NB4 (cell line): ENCODE measurements at places on chromosomes 5 and 9.

DNA sequence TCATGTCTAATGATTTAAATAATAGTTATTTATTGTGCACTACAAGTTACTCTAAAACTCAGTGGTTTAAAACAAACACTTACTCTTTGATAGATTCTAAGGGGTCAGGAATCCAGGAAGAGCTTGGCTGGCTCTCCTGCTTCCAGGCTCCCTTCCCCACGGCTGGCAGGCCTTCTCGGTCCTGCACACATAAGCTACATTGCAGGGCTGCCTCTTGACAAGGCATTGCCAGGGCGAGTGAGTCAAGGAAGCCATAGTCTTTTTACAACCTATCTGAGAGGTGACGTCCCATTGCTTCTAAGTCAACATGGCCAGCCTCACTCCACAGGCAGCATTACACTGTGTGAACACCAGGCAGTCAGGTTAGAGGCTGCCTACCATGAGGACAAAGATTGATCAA, 119.8 kb downstream of the AUH start:
- DNase-seq: no peak

GRCh38 chr5:62312674-62313073, 6.7 kb downstream of the KIF2A start:
- DNase-seq: no peak

GRCh38 chr9:109411069-109411761, 86.9 kb downstream of the PTPN3 start:
- peak; percentile 84 for DNase-seq

GRCh38 chr5:17406423-17406838, 91.6 kb upstream of the TAF11L2 start:
- DNase-seq: no peak

GRCh38 chr5:98763001-98763630, 10.3 kb upstream of the RGMB start:
- no peak for DNase-seq

- DNase-seq: no peak
Measured at GRCh38 chr9:18327121-18327520, 146.8 kb upstream of the ADAMTSL1 start.

- no peak for DNase-seq
Measured at GRCh38 chr9:8733131-8733954, 933.8 kb upstream of the DMAC1 start.

DNA sequence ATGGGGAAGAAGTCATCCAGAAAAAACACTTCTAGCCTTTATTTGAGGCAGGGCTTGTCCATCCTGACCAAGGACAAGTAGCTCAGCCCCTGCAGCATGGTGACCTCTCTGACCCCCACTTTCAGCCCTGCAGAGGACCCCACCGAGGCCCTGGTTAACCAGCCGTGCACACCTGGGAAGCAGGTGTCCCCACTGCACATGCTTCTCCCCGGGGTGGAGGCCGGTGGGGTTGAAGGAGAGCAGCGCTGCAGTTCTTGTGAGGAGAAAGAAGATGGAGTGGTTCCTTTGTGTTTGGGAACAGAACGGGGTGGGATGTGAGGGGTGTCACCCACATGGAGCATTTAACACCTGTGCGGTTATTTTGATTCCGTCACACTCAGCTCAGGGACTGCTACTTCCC, 21.1 kb upstream of the ZBTB34 start:
- no peak for DNase-seq

DNA sequence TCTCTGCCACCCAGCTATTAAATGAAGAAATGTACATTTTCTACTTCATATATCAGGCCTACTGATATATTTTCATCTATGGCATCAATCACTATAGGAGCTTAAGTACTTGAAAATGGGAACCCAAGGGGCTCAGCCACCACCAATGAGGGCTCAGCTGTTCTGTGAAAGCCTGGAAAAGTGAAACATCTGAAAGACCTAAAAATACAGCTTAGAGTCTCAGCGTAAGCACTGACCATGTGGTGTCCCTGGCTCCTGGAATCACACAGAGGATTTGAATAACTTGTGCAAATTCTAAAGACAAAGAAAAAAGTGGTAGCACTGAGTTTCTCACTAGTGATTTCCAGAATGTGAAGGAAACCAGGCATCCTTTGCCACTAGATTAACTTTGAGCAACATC, 64.5 kb downstream of the PTPRD start:
- no peak for DNase-seq

GRCh38 chr9:1034271-1034670, 15.9 kb upstream of the DMRT2 start:
- DNase-seq: no peak

DNA sequence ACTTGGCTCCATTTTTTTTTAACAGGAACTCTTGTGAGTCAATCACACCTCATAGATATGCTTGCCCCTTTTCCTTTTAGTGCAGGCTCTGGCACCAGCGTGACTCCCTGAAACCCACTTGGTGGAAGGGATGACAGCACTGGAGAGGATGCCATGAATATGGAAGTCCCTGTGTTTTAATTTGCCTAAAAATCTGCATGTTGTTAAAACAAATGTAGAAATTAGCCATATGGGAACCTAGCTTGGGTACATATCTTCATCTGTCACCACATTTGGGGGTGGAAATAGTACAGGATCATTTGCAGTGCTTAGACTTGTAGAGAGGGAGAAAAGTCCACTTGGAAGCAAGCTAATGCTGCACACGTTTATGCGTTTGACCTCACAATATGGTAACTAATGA, 179.0 kb downstream of the EBF1 start:
- no peak for DNase-seq

DNA sequence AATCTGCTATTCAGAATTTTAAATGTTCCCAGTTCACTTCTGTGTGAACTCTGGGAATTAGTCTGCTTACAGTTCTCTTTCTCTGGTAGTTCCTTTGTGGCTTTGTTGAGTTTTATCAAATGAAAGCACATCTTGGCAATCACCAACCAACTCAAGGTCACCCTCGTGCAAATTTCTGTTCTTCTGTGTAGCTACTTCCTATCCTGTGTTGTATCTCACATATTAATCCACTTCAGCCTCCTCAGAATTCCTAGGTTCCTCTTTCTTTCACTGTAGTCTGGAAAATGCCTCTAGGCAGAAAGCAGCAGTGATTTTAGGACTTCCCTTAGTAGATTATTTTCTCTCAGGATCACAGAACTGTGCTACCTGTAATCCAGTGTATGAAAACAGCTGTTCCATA, 100.3 kb downstream of the AUH start:
- DNase-seq: no peak

GRCh38 chr5:152861231-152861630, 456.2 kb upstream of the NMUR2 start:
- DNase-seq: no peak

- DNase-seq: no peak
Measured at GRCh38 chr9:98222885-98223691, 30.7 kb upstream of the CORO2A start.

- DNase-seq: no peak
Measured at GRCh38 chr9:132923346-132923902, 21.0 kb downstream of the TSC1 start.

GRCh38 chr9:35044071-35044470, 28.4 kb downstream of the VCP start:
- DNase-seq: no peak

DNA sequence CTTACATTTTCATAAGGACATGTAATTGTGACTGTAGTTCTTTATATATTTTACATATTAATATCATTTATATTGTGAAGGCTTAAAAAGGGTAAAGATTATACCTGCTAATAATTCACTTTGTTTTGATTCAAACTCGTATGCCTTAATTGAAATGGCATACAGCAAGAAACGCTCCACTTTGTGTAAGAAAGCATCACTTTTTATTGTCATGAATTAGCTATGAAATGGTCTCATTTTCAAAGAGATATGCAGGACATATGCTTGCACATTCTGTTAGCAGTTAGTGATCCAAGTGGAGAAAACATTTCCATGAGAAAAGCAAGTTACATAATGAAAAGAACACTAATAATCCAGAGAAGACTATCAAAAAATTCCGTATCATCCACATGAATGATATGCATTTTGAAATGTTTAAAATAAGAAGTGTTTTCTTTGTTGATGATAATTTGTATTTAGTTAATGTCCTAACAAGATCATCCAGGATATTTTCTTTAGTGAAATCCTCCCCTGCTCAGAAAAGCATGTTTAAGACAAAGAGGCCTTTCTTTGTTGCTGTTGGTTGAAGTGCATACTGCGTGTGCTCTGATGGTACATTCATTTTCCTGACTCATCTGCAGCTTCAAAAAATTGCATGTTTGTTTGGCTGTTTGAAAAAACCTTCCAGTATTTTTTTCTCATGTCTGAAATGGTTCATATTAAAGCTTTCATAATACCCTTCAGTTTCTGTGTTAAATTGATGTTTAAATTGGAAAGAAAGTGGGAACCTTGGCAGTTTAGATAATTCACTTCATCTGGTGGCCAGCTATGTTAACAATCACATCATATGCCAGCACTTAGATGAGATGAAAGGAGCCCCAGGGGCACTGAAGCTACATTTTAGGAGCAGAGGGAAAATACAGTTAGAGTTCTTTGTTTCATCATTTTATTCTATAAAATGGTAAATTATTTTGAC, 242.2 kb downstream of the CSNK1G3 start:
- no peak for DNase-seq

- DNase-seq: peak; percentile 87
Measured at GRCh38 chr5:151051066-151051930, 29.5 kb downstream of the TNIP1 start.

DNA sequence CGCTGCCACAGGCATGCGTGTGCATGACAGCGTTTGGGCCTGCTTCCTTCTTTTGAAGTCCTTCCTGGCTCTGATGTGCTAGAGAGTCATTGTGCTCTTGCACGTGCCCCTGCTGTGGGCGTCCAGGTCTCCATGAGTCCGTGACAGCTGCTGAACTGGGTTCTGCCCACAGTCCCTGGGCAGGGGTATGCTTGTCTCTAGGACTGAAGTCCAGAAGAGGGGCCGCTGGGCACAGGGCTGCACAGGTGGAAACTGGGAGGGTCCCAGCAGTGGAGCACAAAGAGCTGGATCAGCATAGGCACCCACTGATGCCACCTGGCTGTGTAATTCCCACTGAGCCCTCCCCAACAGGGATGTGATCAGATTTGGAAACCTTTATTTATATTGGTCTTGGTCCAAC, 169.4 kb downstream of the IRX2 start:
- DNase-seq: no peak

GRCh38 chr9:120676767-120677402, 37.4 kb downstream of the MEGF9 start:
- DNase-seq: peak; percentile 22

DNA sequence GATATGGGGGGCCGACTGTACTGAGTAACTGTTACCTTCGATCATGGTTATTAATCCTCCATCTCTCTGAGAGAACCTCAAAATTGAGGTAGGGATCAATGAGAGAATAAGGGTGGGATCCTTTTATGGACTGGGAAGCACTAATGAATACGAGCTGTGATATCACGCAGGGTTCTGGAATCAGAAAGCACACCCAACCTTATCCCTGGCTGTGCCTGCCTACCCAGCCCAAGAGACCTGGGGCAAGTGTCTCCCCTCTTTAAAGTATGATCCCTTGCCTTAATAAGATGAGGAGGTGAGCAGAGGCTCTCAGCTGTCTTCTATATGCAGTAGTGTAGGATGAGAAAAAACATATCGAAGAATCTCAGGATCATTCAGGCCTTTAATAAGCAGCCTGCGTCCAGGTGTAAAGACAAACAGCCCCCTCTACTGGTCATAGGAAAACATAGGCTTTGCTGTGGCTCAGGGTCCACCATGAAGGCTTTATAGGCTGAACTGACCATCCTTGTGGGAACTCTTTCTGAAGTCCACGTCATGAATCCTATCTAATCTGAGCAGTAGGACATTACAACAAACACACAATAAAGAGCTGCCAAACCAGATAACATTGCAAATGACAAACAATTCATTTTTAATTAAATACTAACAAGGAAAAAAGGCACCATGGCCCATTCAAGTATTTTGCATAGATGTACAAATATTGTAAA, 16.8 kb downstream of the NIPAL4 start:
- peak; percentile 67 for DNase-seq

GRCh38 chr9:89603767-89604665, 796 bp upstream of the GADD45G start:
- DNase-seq: peak; percentile 56

DNA sequence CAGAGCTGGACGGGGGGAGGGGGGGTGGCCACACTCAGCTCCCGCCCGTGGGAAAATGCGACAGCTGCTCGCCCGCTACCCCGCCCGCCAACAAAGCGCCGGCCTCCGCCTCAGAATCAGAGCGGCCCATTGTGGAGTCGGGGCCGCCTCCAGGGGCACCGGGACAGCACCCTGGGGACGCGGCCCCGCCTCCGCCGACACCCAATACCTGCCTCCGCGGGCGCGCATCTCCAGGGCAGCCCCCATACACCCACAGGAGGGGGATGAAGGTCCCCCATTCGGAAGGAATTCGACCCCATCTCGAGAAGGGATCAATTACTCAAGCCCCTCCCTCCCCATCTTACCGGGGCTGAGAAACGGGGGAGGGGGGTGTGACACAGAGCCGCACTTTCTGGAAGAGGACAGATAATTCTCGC, 1.3 kb downstream of the NOTCH1 start:
- DNase-seq: no peak

DNA sequence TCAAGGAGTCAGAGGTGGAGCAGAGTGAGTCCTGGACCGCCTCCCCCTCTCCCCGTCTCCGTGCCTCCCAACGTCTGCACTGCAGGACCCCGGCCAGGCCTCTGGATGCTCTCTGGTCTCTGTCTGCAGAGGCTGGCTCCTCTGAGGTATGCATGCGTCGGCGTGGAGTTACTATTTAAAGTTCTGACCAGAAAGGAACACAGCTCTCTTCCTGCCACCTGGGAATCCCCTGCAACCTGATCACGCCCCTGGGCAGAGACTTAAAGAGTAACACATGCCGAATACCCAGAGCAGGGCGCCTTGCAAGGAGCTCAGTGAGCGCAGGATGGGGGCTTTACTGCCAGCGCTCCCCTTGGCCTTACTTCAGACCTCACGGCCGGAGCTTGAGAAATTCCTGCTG, 16.0 kb downstream of the ANXA6 start:
- no peak for DNase-seq

DNA sequence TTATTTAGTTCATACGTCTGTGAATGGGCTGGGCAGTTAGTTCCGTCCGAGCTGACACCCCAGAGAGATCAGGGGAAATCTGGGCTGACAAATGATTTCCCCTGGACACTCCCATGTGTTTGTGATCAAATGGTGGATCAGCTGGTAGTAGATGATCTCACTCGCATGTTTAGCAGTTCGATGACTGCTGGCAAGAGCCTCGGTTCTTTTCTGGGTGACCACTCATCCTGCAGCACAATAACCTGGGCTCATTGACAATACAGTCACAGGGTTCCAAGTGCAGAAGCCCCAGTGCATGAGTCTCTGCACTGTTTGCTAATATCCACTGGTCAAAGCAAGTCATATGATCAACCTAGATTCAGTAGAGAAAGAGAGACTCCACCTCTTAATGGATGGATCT, 155.9 kb downstream of the NR2F1-AS1 start:
- DNase-seq: no peak

GRCh38 chr5:116271446-116272025, 186.7 kb downstream of the COMMD10 start:
- peak; percentile 2 for DNase-seq
